ENCODE measurements at places on chromosomes 16 and 17.

GRCh38 chr16:55333684-55334083, 9.7 kb downstream of the IRX6 start:
- no peak for DNase-seq

DNA sequence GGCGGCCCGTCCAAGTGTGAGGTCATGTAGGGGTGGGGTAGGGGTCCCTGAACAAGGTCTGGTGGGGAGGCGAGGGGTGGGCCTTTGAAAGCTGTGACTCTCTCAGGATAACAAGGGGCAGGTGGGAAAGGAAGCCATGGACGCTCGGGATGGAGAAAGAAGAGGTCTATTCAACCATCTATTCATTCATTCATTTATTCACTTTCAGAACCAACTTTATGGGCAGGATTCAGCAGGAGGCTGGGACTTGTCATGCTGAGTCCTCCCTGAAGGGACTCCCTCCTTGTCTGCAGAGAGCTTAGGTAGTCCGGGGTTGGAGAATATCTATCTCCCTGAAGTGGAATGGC, 8.6 kb upstream of the CD300A start:
- DNase-seq, result no peak

GRCh38 chr16:68369697-68370580, 59.1 kb downstream of the PRMT7 start:
- no peak for DNase-seq

DNA sequence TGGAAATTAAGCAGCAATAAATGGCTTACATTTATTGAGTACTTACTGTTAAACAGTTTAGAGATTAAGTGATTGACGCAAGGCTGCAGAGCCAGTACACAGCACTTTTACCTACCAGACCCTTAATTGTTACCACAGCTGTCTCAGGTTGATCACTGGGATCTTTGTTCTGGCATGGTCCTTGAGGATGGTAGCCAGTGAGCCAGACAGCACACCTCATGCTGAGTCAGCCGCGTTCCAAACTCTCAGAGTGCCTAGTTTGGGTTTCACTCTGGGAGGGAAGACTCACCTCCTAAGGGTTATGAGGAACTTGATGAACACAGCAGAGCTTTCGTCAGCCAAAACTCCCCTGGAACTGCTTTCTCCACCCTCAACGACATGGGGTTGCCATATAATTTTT, 20.4 kb downstream of the CDH3 start:
- DNase-seq, result no peak

- DNase-seq, result no peak
Measured at GRCh38 chr17:65660947-65661346, 99.5 kb upstream of the AXIN2 start.

GRCh38 chr17:2691965-2692780, 19.4 kb downstream of the CLUH start:
- DNase-seq, result no peak

DNA sequence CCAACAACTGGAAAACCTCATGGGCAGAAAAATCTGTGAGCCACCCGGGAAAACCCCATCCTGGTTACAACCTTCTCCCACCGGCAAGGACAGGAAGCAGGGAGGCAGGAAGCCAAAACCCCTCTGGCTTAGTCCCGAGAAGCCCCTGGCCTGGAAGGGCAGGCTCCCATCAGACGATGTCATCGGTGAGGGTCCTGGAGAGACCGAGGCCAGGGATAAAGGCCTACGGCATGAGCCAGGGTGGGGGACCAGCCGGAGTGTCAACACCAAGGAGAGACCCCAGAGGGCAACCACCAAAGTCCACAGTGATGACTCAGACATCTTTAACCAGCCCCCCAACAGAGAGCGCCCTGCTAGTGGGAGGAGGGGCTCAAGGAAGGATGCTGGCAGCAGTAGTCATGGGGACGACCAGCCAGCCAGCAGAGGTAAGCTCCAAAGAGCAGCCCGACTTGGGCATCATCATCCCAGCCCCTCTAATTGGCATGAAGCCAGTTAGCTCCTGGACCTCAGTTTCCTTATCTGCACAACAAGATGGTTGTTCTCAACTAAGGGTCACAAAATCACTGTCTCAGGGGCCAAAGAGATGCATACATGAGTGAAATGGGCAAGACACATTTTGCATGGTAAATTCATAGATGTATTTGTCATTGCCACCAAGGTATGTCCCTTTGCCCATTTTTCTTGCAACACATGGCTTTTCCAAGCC, 190.7 kb downstream of the KATNIP start:
- DNase-seq, result no peak

DNA sequence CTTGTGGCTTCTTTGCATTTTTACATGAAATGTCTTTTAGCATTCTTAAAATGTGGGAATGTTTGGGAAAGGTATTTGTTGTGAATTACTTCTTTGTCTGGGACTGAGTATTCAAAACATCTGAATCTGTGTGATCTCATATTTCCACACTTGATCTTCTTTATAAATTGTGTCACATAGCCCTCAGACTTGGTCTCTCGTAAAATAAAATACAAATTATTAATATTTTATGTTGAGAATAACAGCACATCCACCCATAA, 81.9 kb downstream of the TUBD1 start:
- no peak for DNase-seq

GRCh38 chr17:44636562-44636961, 19.7 kb upstream of the MEIOC start:
- peak; percentile 42 for DNase-seq

DNA sequence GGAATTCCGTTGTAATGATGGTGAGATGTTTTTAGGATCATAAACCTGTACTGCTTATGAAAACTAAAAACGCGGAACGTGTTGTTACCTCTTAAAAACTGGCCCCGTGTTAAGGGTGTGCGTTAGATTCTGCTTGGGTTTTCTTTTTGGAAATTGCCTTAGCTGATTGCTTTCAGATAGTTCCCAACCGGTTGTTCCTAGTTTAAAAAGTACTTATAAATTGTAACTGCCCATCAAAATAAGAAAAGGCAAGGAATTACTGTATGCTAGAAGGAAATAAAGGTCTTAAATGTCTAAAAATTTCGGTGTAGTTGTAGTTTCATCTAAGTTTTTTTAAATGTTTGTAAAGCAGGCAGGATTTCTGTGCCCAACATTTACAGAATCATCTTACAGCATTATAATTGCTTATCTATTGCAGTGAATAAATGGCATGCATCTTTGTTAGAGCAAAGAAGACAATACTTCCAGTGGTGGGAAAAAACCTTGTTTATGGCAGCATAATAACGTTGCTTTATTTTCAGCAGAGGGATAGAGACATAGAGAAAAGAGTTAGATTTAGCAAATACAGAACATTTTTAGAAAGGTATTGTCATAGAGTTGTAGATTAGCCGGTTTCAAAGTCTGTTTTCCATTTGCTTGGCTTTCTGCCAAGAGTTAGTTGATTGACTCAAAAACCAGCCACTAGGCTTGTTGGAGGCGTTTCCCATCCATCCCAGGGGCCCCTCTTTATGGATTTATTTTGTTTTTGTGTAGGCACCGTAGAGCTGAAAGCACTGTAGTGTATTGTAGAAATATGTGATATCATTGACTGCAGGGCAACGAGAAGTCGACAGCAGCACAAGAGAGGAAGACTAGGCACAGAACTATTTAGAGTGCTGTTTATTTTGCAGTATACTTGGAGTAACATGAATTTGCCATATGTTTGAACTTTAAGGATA, 1.7 kb downstream of the PPM1D start:
- peak; percentile 70 for DNase-seq

DNA sequence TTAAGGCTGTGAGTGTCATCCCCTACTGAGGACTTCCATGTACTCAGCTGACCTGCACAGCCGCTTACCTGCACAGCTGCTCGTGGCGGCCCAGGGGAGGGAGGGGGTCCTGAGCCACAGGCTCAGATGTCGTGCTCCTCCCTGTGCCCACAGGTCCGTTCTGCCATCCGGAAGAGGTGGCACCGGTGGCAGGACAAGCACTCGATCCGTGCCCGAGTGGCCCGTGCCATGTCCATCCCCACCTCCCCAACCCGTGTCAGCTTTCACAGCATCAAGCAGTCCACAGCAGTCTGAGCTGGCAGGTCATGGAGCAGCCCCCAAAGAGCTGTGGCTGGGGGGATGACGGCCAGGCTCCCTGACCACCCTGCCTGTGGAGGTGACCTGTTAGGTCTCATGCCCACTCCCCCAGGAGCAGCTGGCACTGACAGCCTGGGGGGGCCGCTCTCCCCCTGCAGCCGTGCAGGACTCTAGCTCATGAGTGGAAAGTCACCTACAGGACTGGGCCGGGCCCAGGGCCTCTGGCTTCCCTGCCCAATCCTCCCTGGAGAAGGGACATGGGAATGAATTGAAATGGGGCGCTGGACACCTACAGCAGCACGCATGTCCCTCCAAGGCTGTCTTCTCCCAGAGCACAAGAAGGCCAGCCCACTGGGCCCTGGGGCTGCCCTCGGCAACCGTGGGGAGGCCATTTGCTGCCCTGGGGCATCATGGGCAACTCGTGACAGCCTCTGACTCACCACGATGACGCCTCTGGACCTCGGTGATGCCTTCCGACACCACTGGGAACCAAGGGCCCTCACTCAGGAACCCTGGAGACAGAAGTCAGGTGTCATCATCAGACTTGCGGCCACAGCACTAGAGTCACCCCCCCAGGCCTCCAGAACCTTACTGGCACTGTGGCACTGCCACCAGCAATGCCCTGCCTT, 9.9 kb upstream of the SPPL2C start:
- DNase-seq, result no peak

DNA sequence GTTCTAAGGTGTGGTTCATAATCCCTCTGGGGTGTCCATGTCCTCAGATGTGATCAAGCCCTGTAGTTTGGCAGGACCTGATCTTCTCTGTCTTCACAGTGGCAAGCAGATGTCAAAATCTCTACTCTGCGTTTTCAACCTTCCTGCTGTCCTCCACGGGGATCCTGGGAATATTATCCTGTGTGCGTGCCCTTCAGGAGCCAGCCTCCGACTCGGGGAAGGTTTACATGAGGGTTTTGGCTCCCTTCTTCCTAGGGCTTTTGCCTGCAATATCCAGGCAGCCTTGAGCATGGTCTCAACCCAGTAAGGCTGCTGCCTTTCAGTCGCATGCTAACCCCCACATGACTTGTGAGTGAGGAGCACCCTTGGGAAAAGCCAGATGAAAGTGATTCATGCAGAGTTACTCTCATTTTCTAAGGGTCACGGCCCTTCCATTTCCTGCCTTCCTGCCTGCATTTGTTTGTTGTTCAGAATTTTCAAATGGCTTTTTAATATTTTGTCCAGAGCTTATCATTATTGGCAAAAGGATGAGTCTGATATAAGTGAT, 202.2 kb upstream of the CHMP6 start:
- DNase-seq, result peak; percentile 63

DNA sequence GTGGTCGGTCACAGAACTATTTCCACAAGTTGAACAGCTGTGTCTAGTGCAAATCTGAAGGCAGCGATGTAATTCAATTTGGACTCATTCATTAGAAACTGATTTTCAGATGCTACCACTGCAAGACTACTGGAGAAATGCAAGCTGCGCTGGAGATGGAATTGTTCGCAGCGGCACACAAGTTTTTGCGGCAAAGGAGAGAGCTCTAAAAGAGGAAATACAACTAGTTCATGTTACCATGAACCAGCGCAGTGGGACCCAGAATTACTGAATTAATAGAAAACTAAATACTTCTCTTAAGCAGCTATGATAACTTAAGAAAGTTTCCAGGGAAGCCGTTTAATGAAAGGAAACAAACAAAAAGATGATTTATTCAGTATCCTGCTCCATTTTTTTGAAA, 1.9 kb downstream of the CREBBP start:
- no peak for DNase-seq

GRCh38 chr17:7437950-7438614, 1.2 kb upstream of the FGF11 start:
- DNase-seq, result no peak

GRCh38 chr16:82340531-82340930, 170.5 kb upstream of the MPHOSPH6 start:
- no peak for DNase-seq

DNA sequence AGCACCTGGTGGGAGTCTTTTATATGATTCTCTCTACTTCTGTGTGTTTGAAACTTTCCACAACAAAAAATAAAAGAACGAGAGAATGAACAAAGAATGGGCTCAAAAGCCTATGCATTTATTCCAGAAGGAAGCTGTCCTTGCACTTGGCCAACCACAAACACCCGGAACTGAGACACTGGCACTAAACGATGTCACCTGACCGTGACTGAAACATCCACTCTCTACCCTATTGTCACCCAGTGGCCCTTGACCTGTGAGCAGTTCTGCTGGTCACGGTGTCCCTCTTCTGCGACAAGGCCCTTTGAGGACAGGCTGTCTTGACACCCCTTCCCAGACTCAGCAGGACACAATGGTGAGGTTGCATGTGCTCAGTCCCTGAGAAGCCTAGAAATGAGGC, 56.6 kb downstream of the TEKT5 start:
- DNase-seq, result no peak

DNA sequence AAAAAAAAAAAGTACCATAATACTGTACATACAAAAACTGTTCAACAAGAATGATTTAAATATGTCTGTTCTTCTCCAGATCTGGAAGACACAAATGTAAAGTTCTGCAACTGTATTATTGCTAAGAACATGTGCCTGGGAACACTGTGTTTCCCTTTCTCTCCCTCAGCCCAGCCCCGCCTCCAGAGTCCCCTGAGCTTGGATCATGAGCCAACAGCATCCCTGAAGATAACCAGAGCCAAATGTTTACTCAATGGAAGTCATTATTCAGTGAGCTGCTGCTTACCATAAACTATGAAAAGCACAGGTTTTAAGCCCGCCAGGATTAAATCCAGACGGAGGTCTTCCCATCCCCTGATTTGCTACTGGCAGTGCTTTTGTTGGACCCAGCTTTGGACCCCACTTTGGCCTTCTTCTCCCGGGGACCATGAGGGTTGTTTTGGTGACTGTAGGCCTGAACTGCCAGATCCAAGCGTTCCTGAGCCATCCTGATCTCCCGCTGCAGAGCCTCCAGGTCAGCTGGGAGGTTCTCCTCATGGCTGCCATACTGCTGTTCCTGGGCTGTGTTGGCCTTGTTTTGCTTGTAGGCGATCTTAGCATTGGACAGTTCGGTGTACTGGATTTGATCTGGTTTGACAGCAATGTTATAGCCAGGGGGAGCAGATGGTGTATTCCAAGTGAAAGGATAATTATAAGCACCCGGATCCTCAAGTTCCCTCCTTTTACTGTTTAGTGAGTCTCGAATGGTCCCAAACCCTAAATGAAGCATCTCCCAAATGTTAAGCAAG, 25.6 kb downstream of the GJC1 start:
- DNase-seq, result no peak

DNA sequence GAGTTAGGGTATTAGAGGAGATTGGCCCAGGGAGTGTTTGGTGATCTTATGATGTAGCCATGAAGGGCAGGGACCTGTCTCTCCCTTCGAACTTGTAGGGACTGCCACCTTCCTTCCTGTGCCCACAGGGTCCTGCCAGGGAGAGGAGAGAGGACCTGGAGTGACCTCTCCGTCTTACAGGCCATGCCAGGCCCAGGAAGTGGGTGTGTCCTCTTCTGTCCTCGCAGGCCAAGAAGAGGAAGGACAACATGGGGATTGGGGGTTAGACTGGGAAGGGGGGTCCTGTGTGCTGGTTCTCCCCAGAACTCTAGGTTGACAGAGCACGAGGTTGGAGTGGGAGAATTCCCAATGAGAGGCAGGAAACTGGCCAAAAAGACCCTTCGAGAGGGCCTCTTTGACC, 43.4 kb upstream of the TAC4 start:
- DNase-seq, result no peak
